ENCODE measurements at places on chromosomes 11 and 22. TPM values are rescaled to one million over a fixed set of nuclear protein-coding genes. Genes with fewer than 3 reads are reported as not detected.

The RIMBP3B gene
- not detected for total RNA-seq

The ZNF215 gene
- total RNA-seq = 7.5 TPM

DNA sequence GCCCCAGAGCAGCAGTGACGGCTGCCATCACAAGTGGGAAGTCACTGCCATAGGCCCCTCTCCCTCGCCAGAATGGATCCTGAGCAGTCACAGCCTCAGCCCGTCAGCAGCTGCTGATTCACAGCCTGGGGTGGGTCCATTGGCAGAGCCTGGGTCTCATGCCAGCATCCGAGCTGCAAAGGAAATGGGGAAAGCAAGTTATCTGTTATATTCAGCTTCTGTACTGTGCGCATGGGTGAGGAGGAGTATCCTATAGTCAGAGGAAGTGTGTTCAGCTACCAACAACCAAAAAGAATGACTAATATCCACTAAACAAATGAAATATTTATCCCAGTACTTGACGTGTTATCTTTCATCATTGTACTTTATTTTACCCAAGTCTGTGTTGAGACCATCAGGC is 119.7 kb downstream of the RCN1 start:
- no peak for DNase-seq

DNA sequence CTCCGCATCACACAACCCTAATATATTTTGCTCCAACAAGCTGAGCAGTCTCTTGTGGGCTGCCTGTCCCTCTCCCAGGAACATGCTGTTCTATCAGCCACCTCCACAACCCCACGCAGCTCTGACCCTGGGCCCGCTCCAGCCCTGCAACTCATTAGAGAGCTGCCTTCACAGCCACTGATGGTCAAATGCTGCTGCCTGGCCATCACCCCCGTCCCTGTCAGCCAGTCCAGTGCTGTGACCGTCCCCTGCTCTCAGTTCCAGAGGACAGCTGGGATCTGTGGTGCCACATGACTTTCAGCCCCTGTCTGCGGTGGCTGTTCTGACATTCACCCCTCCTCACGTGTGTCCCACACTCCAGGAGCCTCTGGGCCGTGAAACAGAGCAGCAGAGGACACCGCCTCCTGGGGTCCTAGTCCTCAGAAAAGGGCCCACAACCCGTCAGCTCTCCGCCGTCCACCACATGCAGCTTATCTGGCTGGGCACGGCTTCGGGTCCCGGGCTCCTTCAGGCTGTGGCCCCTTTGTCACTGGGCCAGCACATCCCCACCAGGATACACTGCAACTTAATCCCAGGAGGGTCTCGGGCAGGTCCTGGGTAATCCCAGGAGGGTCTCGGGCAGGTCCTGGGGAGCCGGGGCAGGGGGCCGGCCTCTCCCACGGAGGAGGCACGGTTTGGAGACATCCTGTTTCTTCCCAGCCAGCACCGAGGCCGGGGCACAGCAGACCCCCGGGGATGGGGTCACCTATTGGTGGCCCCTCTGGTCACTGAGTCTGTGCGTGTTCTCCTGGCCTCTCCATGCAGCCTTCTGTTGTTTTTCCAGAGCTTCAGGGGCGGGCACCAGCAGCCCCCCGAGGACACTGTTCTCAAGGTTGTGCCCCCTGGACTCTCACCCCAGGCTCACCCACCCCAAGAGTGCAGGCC is 15.1 kb downstream of the CRELD2 start:
- DNase-seq = peak; percentile 49

- peak; percentile 89 for DNase-seq
Measured at GRCh38 chr11:67438158-67438902, 848 bp upstream of the PTPRCAP start.

GRCh38 chr11:96306071-96306470 is 36.9 kb downstream of the MAML2 start:
- DNase-seq = no peak

DNA sequence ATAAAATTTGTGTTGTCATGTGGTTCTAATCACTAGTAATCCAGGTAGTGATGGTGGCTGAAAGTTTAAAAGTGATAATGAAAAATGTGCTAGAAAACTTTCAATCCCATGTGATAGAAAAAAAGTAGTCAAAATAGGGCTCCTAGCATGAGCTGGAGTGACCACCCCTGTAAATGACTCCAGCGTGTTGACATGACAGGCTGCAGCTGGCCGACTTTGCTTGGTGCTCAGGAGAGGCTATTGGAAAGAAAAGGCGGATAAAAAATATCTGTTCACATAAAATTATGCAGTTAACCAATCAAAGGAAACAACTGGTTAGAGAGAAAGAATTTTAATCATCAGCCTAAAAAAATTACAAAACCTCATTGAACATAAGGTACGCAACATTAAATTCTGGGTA is 16.9 kb upstream of the MTCH2 start:
- DNase-seq = no peak

The SAA1 gene
- total RNA-seq = 11.3 TPM

GRCh38 chr11:97224396-97224795 is 834.6 kb downstream of the JRKL start:
- DNase-seq = no peak

The TSGA10IP gene
- total RNA-seq = not detected

- DNase-seq = no peak
Measured at GRCh38 chr11:131957875-131958274, 587.5 kb downstream of the NTM start.

The EMSY gene
- total RNA-seq = 25.0 TPM

The GLYAT gene
- not detected for total RNA-seq

GRCh38 chr11:119093942-119094815 is 7.5 kb downstream of the DPAGT1 start:
- DNase-seq = no peak

- DNase-seq = no peak
Measured at GRCh38 chr22:44410451-44410991, 87.5 kb downstream of the RTL6 start.

DNA sequence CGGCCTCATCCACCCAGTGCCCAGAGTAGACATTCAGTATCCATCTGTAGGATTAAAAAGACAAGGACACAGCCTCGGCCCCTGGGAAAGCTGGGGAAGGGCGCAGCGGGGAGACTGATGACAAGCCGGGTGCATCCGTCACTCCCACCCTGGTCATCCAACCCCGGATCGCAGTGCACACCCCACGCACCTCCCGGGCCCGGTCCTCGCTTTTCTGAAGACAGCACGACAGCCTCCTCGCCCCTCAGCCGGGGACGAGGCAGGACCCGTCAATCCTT is 1.1 kb downstream of the FCHSD2 start:
- peak; percentile 60 for DNase-seq

- DNase-seq = peak; percentile 49
Measured at GRCh38 chr11:75734491-75735180, 17.0 kb downstream of the MOGAT2 start.

The PRRG4 gene
- 15.1 TPM for total RNA-seq

GRCh38 chr11:36292311-36292722 is 3.1 kb upstream of the COMMD9 start:
- DNase-seq = no peak

GRCh38 chr22:31829505-31829904 is 75.7 kb downstream of the DEPDC5 start:
- no peak for DNase-seq

The IGSF22 gene
- 1.5 TPM for total RNA-seq

- no peak for DNase-seq
Measured at GRCh38 chr11:986270-986951, 50.1 kb downstream of the MUC6 start.

The OR2AG1 gene
- total RNA-seq = not detected

The SLC25A17 gene
- total RNA-seq = 11.9 TPM

DNA sequence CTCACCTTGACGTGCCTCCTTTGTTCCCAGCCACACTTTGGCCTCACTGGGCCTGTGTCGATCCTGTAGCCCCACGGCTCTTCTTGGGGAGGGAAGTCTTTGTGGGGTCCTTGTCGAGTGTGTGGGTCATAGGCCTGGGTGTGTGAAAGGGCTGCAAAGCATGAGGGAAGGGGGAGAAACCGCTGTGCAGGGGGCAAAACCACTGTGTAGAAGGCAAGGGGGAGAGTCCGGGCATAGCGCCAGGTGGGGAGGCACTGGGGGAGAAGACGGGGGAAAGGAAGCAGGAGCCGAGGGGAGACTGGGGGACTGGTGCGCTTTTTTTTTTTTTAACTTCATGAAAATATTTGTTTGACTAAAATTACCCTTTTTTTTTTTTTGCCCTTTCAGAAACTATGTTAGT is 65.1 kb upstream of the RASD2 start:
- DNase-seq = no peak

The OR10AG1 gene
- total RNA-seq = not detected

The MRGPRE gene
- 1.2 TPM for total RNA-seq

The TPBGL gene
- 0.17 TPM for total RNA-seq

- DNase-seq = no peak
Measured at GRCh38 chr11:125494561-125494960, 1.5 kb downstream of the FEZ1 start.

The EPS8L2 gene
- 176 TPM for total RNA-seq

GRCh38 chr22:19818324-19819207 is 36.1 kb downstream of the GNB1L start:
- no peak for DNase-seq

The TRPM5 gene
- 2.2 TPM for total RNA-seq

Data from mucosa of descending colon (tissue), 3 donors.